Urinary bladder (tissue), 4 donors: ENCODE measurements at places on chromosomes 7 and 10. TPM values are rescaled to one million over a fixed set of nuclear protein-coding genes. Genes with fewer than 3 reads are reported as not detected.

DNA sequence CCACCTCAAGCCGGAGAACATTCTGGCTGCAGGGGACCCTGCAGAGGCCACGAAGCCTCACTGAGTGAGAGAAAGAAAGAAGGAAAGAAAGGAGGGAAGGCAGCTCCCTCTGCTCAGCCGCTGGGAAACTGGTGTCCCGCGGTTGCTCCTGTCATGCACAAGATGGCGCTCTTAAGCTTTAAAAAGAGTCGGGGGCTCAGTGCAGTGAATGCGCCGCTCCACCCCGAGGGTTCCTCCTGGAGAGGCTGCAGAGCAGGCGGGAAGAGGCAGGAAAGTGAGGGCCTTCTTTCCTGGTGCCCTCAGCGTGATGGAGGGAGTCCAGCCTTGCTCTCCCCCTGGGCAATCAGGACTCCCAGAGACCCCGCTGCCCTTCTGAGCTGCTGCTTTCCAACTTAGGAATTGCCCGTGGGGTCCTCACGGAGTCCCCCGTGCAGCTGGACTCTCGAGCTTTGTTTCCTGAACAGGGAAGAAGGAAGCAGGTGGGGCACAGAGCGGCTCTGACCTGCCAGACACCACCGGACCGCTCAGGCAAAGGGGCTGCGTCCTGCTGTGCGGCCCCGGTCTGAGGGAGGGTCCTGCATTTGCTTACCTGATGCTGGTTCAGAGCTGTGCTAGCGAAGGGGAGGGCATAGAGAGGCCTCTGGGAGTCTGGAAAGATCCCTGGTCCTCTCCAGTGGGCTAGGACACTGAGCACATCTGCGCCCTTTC lies 141.9 kb upstream of the MKI67 start:
- DNase-seq = peak; percentile 68

DNA sequence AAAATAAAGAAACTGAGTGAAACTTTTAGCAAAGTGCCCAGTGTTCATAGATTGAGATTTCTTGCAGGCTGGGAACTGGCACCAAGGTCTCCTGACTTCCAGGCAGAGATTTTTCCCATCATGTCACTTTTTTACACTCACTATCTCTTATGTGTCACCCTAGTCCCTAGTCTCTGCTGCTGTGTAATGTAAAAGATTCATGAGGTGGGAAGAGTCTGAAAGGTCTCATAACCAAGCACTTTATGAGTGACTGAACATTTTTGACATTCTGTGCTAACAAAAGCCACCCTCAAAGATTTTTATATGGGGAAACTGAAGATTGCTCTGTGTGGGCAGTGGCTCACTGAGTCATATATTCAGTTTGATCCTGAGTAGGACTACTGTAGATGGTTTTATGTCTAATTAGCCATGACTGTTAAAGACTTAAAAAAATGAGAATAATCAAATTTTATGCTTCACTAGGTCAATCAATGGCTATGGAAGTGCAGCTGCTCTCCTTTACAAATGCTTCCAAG lies 900.3 kb upstream of the SORCS1 start:
- no peak for DNase-seq

DNA sequence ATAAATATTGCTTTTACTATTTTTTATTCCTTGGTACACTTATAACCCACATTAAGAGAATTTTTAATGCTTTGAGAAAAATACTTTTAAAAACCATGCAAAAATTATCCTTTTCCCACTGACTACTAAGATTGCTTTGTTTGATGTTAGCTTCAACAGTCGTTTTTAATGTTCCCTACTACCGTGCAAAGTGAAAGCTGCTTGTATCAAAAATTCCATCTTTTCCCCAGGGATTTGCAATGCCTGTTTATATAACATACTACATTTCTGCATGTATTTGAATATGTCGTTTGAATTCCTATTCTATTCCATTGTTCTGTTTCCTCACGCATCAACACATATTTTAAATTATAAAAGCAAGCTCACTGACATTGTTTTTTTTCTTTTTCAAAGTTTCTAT lies 54.4 kb downstream of the TFPI2 start:
- DNase-seq = no peak

DNA sequence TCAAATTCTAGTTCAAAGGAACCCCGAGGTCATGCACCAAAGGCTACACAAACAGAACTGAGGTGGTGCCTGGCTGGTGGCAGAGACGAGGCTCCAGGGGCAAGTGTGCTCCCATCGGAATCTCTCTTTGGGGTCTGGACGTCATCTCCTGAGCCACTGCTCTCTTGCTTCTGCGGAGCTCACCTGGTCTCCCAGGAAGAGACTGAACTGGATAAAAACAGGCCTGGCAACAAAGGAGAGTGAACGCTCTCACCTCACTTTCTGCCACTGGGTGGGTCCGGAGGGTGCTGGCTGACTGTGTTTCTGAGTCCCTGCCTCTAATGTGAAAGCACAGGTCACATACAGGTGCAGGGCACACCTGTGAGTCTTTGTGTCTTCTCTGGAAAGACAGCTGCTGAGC lies 22.4 kb downstream of the VIPR2 start:
- DNase-seq = no peak

- no peak for DNase-seq
Observed at GRCh38 chr7:120052884-120053382, 220.0 kb upstream of the KCND2 start.

DNA sequence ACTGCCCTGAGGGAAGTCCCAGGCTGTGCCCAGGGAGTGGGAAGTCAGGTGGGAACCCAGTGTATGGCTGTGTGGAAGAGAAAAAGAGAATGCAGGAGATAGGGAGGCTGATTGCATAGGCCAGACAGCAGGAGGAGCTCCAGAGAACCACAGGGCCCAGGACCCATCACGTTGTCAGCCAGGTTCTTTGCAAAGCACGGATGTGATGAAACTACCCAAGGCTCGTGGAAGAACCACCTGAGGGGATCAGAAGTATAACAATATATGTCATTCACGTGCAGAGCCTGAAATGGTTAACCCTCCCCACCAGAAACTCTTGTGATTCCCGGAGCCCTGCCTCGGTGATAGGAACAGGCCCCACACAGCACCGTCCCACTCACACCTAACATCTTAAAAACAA lies 83.6 kb downstream of the LARP4B start:
- DNase-seq = no peak

- DNase-seq = no peak
Observed at GRCh38 chr7:31958226-31958625, 112.0 kb downstream of the PDE1C start.

- no peak for DNase-seq
Observed at GRCh38 chr7:18019555-18019954, 8.1 kb downstream of the PRPS1L1 start.

GRCh38 chr7:156634117-156634516 lies 6.5 kb upstream of the RNF32 start:
- DNase-seq = no peak

- DNase-seq = no peak
Observed at GRCh38 chr7:21044913-21045568, 258.4 kb upstream of the SP8 start.

DNA sequence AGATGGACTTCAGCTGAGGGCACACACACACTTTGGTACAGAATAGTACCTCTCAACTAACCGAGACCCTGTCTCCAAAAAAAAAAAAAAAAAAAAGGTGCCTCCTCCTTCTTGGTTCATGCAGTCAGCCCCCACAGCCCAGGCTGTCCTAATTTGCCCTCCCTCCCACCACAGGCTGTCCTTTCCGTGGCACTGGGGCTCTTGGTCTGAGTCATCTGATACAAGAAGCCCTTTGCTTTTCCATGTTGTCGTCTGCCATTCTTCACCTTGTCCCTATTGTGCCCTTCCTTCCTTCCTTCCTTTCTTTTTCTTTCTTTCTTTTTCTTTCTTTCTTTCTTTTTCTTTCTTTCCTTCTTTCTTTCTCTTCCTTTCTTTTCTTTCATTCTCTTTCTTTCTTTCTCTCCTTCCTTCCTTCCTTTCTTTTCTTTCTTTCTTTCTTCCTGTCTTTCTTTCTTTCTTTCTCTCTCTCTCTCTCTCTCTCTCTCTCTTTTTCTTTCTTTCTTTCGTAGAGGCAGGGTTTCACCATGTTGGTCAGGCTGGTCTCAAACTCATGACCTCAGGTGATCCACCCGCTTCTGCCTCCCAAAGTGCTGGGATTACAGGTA lies 96.0 kb upstream of the IKZF1 start:
- DNase-seq = no peak

DNA sequence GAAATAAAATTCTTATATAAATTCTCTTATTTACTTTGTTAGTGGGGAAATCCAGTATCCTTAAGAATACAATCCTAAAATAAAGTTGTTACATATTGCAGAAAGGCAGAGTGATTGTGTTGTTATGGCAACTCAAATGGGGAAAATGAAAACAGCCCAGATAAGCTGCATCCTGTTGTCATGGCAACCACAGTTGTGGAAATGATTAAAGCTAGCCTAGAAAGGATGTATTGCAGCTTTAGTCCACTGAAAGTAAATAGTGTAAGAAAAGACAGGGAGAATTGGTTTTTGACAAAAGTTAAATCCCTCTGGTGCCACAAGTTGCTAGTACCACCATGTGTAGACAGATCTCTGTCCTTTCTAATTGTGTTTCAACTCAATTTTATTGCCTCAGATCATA lies 43.2 kb downstream of the BTRC start:
- DNase-seq = peak; percentile 63

DNA sequence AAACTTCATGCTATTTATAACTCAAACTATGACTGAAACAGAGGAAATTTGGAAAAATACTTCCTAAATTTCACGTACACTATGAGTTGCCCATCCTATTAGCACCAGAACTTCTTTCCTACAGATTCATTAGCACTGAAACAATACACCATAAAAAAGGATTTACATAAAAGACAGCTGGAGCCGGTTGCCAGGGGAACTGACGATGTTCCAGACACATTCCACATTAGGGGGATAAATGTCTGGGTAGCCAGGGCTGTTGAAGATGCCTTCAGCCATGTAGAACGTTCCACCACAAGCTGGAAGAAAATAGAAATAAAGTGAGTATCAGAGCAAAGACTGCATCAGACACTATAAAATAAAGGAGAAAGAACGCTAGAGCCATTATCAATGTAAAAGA lies 129.8 kb upstream of the RSU1 start:
- DNase-seq = no peak

DNA sequence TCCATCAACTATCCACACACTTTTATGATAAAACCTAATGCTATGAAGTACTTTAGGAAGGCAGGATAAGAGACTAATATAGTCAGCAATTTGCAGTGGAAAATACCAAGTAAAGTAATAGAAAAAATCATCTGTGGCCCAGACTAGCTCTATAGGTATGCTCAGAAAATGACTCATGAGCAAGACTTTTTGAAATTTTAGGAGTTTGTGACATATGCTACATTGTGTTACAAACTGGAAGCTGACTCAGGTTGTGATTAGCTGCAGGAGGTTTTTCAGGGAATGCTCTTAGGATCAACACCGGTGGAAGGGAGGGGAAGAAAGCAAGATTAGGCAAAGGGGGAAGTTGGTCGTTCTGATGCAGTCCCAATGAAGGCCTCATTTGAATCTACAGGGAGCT lies 56.1 kb downstream of the FEZF1 start:
- DNase-seq = no peak

DNA sequence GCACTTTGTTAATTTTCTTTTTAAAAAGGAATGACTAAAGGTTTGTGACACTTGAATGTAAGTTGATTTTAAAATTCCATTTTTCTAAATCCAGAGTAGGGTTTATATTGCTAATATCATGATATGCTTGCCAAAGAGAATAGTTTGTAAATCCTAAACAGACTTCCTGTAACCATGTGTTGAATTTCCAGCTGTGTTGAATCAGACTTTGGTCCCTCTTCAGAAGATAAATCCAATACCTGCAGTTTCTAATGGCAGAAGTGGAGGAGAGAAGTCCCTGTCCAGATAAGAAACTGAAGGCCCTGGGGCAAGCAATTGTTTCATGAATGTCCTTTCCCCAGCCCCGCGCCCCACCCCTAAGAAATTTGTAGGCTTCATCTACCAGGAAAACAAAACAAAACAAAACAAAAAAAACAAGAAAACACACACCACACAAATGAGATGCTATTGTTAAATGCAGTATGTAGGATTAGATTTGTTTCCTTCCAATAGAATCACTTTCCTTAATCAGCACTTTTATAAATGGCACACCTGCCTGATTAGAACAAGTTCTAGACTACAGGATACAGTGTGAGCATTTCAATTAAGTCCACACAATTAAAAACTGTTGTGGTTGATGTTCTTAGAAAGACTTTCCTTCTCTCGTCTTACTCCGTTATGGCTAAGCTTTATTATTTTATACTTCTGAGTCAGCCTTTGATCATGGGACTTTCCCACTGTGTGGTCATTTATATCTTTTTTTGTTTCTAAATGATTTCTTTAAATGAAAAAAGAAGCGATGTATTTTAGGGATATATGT lies 122.8 kb downstream of the KAT6B start:
- no peak for DNase-seq

- DNase-seq = no peak
Observed at GRCh38 chr7:157909370-157909769, 572.6 kb downstream of the DNAJB6 start.

GRCh38 chr10:96548589-96548988 lies 34.9 kb upstream of the TLL2 start:
- DNase-seq = no peak

- no peak for DNase-seq
Observed at GRCh38 chr7:74306730-74307469, 17.7 kb downstream of the CLIP2 start.

DNA sequence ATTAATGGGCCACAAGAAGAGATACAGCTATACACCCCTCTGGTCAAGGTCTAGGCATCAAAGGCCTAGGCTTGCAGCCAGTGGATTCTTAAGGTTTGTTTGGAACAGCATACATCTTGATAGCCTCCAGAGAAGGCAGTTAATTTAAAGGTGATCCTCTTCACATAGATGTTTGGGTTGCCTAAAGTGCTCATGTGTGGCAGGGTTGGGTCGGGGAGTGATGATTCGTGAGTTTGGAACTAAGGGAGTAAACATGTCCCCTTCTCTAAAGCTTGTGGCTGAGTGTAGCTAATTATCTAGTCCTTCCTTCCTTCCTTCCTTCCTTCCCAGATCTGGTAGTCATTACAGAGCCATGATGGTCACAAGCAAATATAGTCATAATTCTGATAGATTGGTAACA lies 12.4 kb downstream of the PCLO start:
- DNase-seq = no peak

GRCh38 chr7:148153616-148154284 lies 436.8 kb upstream of the C7orf33 start:
- no peak for DNase-seq

- no peak for DNase-seq
Observed at GRCh38 chr7:107384025-107384424, 85.8 kb upstream of the GPR22 start.

SLC4A2 gene
- total RNA-seq = 30.6 TPM

NRP1 gene
- total RNA-seq = 172 TPM

IFIT2 gene
- total RNA-seq = 18.7 TPM

RBP3 gene
- not detected for total RNA-seq

PRSS1 gene
- total RNA-seq = not detected

OR2A5 gene
- total RNA-seq = not detected

JAKMIP3 gene
- 0.37 TPM for total RNA-seq

ZYX gene
- total RNA-seq = 37.9 TPM

RBP4 gene
- 1.9 TPM for total RNA-seq

VSTM2A gene
- total RNA-seq = 19.9 TPM

AMPH gene
- 15.3 TPM for total RNA-seq

EIF4H gene
- total RNA-seq = 199 TPM

KCND2 gene
- 5.9 TPM for total RNA-seq

OR9A2 gene
- total RNA-seq = 1.1 TPM

KAZALD1 gene
- 27.0 TPM for total RNA-seq

FHIP2A gene
- 58.0 TPM for total RNA-seq

ASIC3 gene
- total RNA-seq = 1.1 TPM

SSMEM1 gene
- total RNA-seq = not detected
